ENCODE measurements at places on chromosomes 6 and 20.

GRCh38 chr20:10789386-10789785 is 115.6 kb upstream of the JAG1 start:
- no peak for DNase-seq

GRCh38 chr6:50653253-50653652 is 60.1 kb upstream of the TFAP2D start:
- DNase-seq, result no peak

- no peak for DNase-seq
Observed at GRCh38 chr20:48626938-48627736, 200.7 kb downstream of the PREX1 start.

DNA sequence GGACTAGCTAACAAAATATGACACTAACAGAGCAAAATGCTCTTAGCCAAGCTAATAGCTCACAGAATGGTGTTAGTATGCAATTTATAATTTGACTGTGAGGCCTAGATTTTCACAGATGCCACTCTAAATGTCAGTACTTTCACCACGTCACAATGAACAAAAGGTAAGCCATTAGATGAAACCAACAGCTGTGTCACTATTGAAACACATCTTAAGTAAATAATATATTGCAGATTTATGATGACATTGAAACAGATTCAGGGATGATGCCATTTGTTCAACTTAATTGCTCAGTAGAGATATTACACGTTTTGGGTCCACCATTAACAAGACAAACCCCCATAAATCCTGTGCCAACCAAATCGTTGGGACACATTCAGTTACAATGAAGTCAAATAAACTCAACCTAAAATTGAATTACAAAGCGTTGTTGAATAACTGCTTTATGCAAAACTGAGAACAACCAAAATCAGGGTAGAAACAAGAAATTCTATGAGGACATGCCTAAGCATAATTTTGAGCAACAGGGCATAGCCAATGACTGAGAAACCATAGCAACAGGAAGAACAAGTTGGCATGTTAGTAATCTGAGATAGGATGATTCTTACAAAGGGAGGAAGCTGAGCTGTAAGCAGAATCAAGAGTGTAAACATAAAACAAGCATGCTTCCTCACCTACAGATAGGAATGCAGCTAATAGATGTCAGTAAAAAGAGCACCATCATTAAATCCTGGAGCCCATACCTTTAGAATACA is 85.6 kb upstream of the KHDRBS2 start:
- no peak for DNase-seq

DNA sequence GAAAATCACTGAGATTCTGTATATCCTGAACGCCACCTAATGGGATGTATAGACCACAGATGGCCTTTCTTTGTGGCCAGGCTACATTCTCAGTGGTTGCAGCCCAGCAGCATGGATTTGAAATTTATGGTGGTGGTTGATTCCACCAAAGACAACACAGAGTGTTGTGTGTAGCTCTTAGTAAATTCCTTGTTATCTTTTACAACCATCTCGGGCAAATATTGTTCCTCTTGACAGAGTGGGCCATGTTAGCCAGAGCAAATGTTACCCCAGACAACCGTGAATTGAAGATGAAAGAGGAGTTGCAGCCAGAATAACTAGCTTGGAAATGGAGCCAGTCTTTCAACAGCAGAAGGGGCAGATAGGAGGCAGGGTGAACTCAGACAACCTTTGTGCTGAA is 39.5 kb downstream of the SLC24A3 start:
- DNase-seq, result no peak

- peak; percentile 64 for DNase-seq
Observed at GRCh38 chr20:63495741-63496595, 2.9 kb downstream of the EEF1A2 start.

DNA sequence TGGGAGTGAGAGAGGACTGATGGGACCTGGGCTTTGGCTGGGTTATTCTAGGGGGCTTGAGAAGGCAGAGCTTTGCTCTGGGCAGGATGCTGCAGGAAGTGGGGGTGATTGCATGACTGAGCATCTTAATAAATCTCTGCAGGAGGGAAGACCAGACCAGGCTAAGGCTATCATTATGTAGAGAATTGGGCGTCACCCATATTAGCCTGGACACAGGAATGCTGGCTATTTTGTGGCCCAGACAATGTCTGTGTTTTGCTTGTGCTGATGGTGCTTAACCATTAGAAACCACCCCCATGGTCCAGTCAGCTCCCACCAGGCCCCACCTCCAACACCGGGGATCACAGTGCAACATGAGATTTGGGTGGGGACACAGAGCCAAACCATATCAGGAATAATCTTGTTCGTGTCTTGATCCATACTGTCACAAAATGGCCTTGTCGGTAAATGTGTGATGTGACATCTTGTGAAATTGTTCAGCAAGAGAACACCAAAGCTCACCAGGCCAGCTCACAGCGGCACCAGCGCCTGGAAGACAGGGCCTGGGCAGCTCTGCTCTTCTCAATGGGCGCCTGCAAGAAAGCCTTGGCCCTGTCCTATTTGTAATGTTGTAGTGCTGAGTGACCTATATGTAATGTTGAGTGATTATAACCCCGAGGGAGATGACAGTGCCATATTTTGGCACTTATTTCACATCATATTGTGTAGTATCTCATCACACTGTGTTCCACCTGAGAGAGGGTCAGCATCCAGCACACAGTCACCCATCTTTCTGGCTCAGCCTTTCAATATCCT is 211.8 kb downstream of the QKI start:
- DNase-seq, result no peak

DNA sequence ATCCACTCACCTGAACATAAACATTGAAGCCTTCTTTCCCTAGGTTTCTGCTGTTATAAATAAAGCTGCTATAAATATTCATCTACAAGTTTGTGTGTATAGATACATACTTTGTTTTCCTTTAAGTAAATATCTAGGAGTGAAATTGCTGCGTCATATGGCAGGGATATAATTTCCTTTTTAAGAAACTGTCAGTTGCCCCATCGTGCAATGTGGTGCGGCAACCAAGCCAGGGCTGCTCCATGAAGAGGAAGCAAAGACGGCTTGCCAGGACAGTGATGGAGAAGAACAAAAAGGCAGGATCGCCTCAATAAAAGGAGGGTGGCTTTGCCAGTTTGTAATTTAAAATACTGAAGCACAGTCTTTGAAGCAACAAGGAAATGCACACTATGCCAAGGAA is 36.6 kb downstream of the CITED2 start:
- DNase-seq, result no peak

DNA sequence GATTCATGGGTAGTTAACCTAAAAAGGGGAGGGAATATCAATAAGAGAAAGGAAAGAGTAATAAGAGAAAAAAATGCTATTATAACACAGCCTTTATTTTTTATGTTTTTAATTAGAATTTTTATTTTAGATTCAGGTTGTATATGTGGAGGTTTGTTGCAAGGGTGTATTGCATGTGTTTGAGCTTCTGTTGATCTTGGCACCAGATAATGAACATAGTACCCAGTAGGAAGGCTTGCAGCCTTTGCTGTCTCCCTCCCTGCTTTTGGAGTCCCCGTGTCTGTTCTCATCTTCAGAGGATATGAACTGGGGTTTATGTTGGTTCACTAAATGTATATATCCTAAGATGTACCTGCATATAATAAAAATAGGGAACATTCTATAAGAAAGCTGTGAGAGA is 250.0 kb downstream of the UST start:
- DNase-seq, result no peak

DNA sequence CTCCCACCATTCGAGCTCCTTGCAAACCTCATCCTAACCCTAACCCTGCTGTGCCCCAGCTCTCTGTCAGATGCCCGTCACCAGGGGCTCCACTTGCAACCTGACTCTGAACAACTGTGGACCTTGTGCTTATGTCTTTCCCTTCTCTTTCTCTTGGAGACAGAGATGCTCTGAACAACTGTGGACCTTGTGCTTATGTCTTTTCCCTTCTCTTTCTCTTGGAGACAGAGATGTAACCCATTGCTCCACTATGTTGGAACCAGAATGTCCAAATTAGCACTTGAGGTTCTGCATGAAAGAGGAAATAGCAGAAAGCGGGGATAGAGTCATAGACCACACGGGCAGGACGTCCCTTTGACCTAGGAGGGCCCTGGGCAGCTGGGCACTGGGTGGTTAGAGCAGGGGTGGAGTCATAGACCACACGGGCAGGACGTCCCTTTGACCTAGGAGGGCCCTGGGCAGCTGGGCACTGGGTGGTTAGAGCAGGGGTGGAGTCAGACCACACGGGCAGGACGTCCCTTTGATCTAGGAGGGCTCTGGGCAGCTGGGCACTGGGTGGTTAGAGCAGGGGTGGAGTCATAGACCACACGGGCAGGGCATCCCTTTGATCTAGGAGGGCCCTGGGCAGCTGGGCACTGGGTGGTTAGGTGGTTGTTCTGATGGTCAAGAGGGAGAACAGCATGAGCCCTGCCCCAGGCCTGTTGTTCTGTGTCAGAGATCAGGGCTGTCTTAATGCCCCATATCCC is 22.2 kb downstream of the PCMTD2 start:
- DNase-seq, result no peak

Data from stimulated activated CD4-positive, alpha-beta T cell treated with anti-CD3 and anti-CD28 coated beads, Interleukin-1b, Interleukin-23, amount 100 ng/mL, for 48 hours (primary cell).